ENCODE measurements at places on chromosomes 7 and 10.

GRCh38 chr7:140146574-140146973 is 30.2 kb downstream of the KDM7A start:
- no peak for DNase-seq

DNA sequence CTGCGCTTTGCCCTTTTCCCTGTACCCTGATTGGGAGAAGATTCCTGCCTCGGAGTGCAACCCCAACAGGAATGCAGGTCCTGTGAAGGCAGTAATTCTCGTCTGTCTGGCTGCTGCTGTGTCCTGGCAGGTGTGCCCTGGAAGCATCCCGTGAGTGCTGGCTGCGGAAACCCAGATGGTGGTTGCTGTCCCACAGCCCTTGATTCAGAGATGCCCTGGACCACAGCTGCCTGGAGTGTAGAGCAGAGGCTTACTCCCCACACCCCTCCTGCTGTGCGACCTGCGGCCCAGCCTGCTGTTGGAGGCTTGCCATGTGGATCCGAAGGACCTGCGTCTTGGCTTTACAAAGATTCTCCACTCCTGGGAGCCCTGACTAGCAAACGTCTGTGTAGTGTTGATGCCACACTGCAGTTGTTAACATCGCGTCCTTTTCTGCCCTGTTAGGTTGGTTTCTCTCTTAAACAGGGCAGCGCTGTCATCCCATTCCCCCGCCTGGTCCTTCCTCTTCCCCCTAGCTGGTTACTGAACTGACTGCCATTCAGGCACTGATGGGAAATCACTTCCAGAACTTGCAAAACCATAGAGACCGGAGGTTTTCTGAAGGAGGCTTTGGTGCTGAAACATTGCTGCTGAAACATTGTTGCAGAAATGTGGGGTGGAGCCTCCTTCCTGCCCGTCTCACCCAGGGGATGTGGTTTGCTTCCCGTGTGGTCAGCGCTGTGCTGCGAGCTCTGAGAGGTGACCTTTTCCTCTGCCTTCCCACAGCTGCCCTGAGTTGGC is 53.3 kb downstream of the DNAJB6 start:
- DNase-seq: no peak

DNA sequence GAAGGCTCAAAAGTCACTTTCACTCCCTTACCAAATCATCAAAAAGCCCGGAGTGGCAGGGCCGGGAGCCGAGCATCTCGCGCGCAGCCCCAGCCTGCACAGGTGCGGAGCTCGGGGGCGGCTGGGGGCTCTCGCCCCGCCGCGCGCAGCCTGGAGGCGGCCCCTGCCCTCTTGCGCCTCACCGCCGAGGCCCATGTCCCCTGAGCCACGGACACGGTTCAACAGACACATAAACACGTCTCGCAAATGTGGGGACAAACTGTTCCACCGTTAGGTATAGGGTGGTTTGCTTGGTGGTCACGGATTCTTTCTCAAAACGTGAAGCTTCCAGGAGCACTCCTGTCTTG is 700 bp downstream of the GSAP start:
- DNase-seq: no peak

- DNase-seq: no peak
Measured at GRCh38 chr7:44615793-44616192, 9.4 kb downstream of the OGDH start.

DNA sequence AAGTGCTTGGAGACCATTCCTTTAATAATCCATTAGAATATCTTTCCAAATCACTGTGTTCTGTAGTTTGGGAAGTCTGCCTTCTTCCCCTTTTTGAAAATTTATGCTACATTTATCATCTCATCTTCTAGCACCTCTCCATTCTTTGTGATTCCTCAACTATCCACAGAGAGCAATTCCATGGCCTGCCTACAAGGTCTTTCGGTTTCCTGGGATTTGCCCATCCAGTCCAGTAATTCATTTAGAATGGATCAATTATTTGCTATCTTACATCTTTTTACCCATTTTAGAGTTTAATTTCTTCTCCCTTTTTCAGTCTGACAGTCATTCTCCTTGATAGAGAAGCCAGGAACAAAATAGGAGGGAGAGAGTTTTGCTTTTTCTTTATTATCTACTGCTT is 179.8 kb downstream of the ST7 start:
- no peak for DNase-seq

DNA sequence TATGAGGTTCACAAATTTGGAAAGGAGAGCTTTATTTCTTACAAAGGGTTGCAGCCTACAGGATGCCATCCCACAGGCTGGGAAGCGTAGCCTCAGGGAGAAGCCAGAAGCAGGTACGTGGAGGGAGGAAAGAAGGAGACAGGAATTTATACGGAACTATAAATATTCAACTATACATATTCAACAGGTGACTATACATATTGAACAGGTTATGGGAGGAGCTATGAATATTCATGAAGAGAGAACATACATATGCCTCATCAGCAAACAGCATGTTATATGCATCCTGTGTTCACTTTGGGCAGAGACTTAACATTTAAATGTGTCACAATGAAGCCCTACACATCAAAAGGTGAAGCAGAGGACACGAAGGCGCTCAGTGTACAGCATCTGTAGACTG is 40.5 kb upstream of the LMTK2 start:
- DNase-seq: no peak

GRCh38 chr10:11257440-11258090 is 239.9 kb downstream of the CELF2 start:
- peak; percentile 22 for DNase-seq

- no peak for DNase-seq
Measured at GRCh38 chr7:105462765-105463420, 59.2 kb downstream of the PUS7 start.

GRCh38 chr10:72593963-72594362 is 31.9 kb downstream of the MICU1 start:
- no peak for DNase-seq

DNA sequence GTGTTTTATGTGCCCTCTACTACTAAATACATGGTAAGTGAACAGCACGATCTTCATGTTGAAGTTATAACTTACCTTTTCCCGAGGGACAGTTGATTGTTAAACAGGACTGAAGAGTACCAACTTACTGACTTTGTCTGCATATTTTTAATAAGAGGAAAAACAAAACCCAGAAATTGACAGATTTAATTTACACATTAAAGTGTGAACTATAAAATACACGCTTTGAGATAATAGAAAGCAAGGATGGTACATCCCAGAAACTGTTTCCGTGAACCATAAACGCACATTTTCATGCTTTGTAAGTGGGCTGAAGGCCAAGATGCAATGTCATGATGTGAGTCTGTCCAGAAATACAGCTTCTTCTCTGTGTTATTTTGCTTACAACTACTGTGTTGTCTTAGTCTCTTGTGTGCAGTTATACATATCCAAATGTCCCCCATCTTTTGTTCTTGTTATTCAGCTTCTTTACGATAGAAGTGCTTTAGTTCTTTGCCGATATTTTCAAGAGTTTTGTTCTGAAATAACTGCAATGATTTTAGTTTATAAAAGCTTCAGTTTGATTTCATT is 190.1 kb downstream of the MLLT10 start:
- DNase-seq: no peak

All from chondrocyte (in vitro differentiated cells).